ENCODE measurements at places on chromosomes 13 and 19.

DNA sequence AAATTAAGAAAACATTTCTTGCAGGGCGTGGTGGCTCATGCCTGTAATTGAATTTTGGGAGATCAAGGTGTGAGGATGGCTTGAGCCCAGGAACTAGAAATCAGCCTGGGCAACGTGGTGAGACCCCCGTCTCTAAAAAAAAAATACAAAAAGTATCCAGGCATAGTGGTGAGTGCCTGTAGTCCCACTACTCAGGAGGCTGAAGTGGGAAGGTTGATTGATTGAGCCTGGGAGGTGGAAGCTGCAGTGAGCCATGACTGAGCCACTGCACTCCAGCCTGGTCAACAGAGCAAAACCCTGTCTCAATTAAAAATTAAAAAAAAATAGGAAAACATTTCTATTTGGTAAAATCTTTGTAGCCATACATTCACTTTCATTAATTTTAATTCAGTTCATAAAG lies 526.5 kb downstream of the PCDH9 start:
- no peak for DNase-seq

GRCh38 chr19:55161571-55162322 lies 4.2 kb upstream of the TNNI3 start:
- DNase-seq = no peak

- DNase-seq = no peak
Measured at GRCh38 chr13:40028446-40028845, 373.0 kb downstream of the COG6 start.

GRCh38 chr13:30806784-30807183 lies 71.4 kb downstream of the ALOX5AP start:
- no peak for DNase-seq

- DNase-seq = no peak
Measured at GRCh38 chr19:15123900-15124299, 16.7 kb downstream of the SYDE1 start.

DNA sequence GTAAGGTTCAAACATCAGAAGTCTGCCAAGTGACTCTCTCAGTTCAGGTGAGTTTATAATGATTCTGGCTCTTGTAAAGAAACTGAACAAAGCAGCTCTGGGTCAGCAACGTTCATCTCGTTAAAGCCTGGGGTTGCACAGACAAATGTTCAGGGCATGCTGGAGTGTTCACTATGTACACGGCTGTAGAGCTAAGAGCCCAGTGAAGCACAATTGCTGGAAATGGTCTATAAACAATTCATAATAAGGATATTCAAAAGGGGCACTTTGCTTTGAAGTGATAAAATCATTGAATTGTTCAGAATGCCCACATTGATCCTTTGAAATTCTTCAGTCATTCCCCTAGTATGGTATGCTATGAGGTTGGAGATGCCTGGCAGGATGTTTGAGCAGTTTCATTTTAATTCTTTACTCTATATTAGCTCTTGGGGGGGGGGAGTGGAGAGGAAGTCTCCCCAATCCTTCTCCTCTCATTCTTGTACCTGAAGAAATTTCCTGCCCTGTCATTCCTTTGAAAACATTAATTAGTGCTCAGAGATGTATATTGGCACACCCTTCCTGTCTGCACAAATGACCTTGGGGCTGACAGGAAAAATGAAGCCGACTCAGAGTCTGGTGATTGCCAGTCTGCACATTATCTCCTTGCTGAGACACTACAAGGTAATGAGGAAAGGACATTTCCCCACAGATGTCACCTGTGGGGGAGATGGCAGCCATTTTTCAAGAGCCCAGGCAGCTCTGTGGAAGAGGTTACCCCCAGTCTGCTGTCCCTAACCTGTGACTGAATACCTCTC lies 145.5 kb downstream of the DLEU7 start:
- DNase-seq = no peak

DNA sequence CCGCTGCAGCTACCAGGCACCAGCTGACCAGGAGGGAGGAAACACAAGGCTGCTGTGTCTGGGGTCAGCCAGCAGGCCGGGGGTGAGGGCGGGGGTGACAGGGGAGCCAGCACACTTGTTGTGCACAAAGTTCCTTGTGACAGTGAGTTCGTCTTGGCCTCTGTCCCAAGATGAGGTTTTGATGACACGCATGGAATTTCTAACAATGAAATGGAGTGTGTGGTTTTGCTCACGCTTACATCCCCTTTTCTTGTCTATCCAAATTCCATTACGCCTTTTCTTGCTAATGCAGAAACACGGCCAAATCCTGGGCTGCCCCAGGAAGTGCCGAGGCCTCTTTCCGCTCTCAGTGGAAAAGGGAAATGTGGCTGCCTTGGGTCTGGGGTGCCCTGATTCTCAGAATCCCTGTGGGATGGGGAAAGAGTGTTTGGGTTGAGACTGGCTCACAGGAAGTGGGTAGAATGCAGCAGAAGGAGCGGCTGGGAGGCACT lies 73.8 kb downstream of the GADD45B start:
- no peak for DNase-seq

- no peak for DNase-seq
Measured at GRCh38 chr13:44237276-44237767, 136.3 kb upstream of the SERP2 start.

GRCh38 chr19:52343548-52343947 lies 7.5 kb downstream of the ZNF610 start:
- peak; percentile 16 for DNase-seq

DNA sequence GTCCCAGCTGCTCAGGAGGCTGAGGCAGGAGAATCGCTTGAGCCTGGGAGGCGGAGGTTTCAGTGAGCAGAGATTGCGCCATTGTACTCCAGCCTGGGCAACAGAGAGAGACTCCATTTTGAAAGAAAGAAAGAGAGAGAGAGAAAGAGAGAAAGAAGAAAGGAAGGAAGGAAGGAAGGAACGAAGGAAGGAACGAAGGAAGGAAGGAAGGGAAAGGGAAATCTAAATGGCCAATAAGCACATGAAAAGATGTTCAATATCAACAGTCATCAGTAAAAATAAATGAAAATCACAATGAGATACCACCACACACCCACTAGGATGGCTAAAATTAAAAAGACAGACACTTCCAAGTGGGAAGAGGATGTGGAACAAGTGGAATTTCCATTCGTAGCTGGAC lies 19.7 kb downstream of the FXYD5 start:
- no peak for DNase-seq

- DNase-seq = no peak
Measured at GRCh38 chr13:114146629-114147028, 14.2 kb upstream of the RASA3 start.

DNA sequence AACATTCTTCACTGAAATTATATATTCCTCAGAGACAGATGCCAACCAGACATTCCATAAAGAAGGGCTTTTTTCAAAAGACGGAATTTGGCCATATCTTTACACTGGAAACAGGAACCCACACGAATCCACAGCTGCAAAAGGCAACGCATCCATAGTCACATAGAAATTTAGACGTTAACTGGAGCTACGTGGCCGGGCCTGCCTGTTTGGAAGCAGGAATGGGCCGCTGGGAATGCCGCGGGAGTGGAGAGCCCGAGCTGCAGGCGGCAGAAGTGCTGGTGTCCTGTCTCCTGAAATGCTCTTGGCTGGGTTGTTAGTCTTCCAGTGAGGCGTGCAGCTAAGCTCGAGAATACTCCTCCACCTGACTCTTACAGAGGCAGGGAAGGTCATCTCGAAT lies 122.2 kb downstream of the KL start:
- DNase-seq = no peak

- no peak for DNase-seq
Measured at GRCh38 chr13:82298106-82298505, 1584.2 kb downstream of the SLITRK1 start.

DNA sequence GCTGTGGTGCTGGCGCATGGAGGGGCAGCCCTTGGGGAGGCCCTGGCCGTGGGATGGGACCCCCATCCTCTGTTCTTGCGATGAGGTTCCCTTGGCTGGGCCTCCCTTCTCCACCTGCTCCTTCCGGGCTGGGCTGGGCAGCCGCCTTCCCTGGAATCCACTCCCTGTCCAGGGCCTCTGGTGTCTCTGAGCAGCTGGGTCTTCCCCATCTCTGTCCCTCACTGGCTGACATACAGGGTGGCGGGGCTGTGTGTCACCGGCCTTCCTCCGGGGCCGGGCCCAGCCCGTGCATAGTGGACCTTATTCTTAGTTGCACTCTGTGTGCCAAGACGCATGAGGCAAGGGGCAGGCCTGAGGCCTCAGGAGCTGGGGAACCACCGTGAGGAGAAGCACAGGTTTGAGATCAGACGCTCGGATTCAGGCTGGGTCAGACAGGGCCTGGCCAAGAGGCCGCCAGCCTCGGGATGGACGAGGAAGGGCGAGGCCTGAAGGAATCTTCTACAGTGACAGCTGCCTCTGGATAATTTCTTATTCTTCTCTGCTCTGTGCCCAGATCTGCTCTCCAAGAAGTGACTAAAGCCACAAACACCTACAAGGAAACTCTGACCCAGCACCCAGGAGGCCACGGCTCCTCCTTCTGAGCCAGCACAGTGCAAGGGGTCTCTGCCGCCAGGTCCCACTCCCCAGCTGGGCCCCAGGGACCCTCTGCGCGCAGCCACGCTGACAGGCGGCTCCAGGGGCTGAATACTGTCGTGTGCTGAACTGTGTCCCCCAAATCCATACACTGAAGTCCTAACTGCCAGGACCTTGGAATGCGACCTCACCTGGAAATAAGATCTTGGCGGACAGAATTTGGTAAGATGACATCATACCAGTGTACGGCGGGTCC lies 11.0 kb downstream of the SGTA start:
- no peak for DNase-seq

DNA sequence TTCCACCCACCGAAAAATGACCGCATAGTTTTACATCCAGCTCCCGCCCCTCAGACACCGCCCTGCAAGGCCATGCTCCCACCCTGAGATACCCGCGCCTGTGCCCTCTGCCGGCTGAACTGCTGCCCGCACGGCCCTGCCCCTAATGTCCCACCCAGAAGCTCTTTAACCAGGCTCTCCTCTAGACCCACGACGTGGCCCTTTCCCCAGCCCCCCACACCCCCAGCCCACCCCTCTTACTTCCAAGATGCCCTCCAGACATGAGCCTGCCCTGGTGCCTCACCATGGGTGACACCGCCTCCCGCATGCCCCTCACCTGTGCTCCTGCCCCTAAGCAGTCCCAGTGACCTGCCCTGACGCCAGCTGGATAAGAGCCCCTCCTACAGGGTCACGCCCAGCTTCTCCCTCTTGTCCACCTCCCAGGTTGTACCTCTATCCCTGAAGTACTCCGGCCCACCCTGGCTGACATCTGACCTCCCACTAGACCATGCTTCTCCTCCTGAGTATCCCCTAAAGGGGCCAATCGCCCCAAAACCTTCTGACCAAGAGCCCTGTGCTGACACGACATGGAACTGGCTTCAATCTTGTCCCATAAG lies 51.2 kb downstream of the COLGALT1 start:
- DNase-seq = no peak

DNA sequence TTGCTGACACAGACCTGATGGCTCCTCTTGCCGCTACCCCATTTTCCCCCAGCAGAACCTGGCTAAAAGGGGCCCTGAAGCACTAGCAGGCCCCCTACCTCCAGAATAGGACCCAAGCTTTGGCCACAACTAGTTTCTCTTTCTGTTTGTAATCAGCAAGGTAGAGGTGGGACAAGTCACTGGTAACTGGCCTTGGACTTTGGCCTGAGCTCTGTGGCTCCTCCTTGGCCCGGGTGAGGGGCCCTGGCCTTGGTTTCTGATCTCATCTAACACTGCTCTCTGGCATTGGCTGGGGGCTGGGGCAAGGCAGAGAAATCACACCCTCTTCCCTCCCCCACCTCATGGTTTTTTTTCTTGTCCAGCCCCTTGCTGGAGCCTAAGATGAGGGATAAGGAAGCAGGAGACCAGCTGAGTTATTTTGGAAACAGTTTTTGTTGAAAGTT lies 2.1 kb downstream of the CALM3 start:
- DNase-seq = no peak

- DNase-seq = no peak
Measured at GRCh38 chr13:64697226-64697625, 2532.9 kb downstream of the PCDH9 start.

- DNase-seq = no peak
Measured at GRCh38 chr13:32056316-32056715, 24.7 kb downstream of the FRY start.

- DNase-seq = no peak
Measured at GRCh38 chr13:40342461-40342860, 324.0 kb downstream of the FOXO1 start.

DNA sequence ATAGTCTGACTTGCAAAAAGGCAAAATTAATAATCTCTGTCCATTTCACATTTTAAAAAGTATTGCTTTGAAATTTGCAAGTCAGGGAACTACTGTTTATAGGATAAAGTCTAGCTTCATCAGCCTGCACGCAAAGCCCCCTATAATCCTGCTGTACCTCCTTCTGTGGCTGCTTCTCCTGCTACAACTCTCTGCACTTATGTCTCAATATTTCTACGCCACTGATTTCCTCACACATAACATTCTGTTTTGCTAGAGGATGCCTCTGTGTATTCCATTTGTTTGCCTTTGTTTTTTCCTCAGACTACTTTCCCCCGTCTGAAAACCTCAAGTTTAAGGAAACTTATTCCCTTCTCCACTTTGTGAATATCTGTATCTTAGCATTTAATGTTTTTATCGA lies 389.9 kb downstream of the RFC3 start:
- DNase-seq = no peak

DNA sequence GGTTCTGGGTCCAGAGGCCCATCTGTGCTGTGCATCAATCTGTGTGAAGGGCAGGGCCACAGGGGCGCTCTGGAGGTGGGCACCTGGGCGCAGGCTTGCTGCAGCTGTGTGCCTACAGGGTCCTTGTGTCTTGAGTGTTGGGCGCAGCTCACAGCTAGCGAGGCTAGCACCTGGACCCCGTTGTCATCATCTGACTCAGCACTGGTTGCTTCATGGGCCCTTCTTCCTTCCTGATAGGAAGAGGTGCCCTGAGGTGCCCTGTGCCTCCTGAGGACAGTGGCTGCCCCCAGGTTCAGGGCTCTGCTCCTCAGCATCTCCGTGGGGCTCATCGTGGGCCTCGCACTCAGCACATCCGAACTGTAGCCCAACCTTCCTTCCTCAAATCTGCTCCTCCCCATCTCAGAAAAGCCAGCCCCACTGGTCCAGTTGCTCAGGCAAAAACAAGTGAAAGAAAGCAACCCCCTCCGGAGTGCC lies 54.8 kb downstream of the GATAD2A start:
- no peak for DNase-seq

DNA sequence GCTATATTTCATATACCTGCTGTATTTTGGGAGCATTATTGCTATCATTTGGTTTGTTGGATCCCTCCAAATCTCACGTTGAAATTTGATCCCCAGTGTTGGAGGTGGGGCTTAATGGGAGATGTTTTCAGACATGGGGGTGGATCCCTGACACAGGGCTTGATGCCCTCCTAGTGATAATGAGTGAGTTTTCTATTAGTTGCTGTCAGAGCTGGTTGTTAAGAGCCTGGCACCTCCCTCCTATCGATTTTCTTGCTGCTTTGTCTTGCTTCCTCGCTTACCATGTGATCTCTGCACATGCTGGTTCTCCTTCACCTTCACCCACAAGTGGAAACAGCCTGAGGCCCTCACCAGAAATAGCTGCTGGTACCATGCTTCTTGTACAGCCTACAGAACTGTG lies 259.9 kb upstream of the STARD13 start:
- DNase-seq = no peak

DNA sequence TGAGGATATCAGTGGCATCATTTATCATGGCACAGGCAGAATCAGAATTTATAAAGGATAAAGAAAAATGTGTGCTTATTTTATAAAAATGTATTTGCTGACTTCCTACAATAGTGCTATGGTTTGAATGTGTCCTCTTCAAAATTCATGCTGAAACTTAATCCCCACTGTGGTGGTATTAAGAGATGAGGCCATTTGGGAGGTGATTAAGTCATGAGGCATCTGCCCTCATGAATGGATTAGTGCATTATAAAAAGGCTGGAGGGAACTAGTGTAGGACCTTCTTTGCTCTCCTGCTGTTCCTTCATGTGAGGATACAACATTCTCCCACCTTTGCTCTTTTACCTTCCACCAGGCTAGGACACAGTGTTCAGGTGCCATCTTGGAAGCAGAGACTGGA lies 212.8 kb downstream of the RFC3 start:
- no peak for DNase-seq
